LoVo (cell line): ENCODE measurements at places on chromosomes 3 and 15.

DNA sequence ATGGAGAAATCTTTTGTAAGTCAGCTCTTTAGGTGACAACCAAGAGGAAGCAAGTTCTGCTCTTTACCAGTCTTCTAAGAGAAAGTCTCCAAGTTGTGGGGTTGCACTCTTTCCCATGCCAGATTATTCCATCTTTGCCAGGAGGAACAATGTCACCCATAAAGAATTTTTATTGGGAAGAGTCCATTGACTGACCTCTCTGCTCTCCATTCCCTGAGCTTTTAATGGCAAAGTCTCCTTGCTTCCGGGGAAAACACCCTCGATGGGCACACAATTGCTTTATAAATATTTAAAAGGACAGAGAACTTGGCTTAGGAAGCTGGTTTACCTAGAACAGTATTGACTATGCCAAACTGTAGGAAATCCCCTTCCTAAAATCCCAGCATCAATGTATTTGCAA, 19.9 kb upstream of the UBE2E1 start:
- DNase-seq, result no peak

GRCh38 chr3:172177803-172178316, 138.5 kb downstream of the FNDC3B start:
- no peak for DNase-seq

DNA sequence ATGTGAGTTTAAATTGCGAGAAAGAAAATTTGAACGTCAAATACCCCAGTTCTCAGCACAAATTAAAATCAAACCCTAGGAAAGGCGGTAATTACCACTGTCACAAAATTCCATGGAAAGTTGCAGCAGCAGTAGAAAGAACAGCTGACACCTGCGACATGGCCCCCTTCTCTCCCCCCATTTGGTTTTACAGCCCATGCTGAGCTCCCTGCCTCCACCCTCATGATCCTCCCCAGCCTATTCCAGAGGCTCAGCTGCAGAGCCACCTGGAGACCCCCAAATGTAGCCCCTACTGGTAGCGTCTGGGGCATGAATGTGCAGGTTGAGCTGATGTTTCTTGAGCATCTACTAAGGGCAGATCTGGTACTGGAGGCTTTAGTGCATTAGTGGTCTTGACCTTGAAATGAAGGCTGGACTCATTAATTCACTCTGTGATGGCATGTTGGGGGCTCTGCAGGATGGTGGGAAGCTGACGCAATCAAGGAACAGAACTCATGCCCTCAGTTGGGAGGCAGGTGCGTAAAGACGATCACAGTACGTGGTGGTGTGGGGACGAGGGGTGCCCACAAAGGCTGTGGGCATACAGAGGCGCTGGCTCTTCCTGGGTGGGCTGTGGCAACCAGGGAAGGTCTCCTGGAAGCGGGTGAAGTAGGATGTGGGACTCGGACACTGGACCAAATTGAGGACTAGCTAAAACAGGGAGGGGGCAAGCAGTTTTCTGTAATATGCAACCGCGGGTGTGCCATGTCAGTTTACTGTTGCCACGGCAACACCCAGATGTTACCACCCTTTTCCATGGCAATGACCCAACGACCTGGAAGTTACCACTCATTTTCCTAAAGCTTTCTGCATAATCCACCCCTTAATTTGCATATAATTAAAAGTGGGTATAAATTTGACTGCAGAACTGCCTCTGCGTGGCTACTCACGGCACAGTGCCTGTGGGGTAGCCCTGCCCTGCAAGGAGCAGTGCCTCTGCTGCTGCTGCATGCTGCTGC, 39.8 kb downstream of the PRKCD start:
- DNase-seq, result no peak

DNA sequence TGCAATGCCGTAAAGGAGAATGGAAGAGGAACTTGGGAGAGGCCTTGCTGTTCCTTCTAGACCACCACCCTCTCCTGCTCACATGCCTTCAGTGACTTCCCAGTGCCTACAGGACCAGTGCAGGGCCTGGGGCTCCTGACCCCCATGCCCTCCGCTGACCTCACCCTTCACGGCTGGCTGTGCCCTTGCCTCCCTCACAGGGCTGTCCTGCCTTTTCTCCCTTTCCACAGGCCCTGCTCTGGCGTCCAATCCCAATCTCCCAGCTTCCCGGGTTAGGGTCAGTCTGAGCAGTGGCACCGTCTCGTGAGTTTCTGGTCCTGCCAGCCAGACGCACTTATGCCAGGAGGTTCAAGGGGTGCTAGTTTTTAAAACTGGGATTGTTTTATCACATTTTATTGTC, 110.4 kb downstream of the WNT7A start:
- DNase-seq, result no peak

DNA sequence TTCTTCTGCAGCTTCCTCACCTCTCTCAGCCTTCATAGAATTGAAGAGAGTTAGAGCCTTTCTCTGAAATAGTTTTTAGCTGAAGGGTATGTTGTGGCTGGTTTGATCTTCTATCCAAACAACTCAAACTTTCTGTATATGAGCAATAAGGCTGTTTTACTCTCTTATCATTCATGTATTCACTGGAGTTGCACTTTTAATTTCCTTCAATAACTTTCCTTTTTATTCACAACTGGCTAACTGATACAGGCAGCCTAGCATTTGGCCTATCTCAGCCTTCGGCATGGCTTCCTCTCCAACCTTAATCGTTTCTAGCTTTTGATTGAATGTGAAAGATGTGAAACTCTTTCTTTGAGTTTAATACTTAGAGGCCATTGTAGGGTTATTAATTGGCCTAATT, 109.3 kb downstream of the GTPBP8 start:
- no peak for DNase-seq

GRCh38 chr3:110343945-110344344, 727.7 kb upstream of the NECTIN3 start:
- DNase-seq, result no peak

DNA sequence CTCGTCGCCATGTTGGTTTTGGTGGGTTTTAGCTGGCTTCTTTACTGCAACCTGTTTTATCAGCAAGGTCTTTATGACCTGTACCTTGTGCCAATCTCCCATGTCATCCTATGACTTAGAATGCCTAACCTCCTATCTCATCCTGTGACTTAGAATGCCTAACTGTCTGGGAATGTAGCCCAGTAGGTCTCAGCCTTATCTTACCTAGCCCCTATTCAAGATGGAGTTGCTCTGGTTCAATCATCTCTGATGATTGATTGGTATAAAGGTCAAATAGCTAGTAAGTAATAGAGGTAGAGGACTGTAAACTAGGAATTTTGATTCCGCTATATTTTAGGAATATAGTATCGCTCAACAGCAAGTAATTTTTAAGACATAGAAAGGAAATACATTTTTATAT, 1.3 kb upstream of the ACKR2 start:
- DNase-seq, result no peak
